ENCODE measurements at places on chromosomes 2 and 18.

GRCh38 chr2:206457188-206457634, 13.9 kb downstream of the ADAM23 start:
- DNase-seq, result no peak

DNA sequence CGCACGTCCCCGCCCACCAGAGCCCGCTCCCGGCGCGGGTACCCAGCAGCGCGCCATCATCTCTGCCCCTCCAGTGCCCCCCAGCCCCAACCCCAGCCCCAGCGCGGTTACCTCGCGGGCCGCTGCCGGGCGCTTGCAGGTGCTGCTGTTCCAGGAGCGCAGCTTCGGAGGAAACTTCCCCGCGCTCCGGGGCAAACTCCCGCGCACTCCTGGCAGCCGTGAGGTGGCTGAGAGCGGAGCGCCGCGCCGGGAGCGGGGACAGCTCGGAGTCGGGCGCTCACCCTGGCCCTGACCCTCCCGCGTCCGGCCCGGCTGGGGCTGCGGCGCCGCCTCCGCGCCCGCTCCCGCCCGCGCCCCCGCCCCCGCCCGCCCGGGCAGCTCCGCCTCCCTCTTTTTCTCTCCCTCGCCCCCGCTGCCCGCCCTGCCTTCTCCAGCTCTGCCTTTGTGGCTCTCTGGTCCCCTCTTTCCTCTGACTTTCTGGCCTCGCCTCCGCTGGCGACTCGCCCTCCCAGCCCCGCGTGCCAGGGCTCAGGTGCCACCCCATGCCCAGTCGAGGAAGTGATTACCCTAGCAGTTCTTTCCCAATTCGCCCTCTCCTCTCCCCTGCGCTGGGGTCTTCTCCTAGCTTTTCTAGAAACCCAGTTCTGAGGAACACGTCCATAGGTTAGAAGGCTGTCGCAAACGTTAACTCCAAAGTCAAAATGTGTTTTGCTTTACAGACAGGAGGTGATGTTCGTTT, at the start of gene CHST9:
CHST9 (minus strand) TSS at position 284 of the 739 bp plus-strand sequence. CDS start 42,499 bp downstream, outside the sequence.
- no peak for DNase-seq

GRCh38 chr2:54775710-54776109, 52.2 kb downstream of the EML6 start:
- DNase-seq, result no peak

DNA sequence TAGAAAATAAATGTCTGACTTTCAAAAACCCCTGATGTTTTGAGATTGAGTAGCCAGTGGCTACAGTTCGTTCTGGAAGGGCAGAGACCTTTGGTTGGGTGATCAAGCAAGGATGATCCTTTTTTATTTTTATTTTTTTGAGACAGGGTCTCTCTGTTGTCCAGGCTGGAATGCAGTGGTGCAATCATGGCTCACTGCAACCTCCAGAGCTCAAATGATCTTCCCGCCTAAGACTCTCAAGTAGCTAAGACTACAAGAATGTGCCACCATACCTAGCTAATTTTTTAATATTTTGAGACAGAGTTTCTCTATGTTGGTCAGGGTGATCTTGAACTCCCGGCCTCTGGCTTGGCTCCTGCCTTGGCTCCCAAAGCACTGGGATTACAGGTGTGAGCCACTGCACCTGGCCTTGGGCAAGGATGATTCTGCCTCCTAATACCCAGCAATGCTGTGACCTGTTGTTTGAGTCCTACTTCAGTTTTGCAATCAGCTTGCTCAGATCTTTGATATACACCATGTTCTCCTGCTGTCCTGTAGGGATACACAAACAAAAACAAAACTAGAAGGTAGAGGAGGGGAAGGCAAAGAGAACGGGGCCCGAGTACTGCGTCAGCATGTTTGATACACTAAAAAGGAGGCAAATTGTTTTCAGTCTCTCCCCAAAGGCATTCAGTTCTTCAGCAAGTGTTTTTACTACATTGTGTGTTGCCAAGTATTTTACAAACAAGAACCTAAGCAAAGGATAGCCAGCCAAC, 59.2 kb upstream of the LYPD6B start:
- no peak for DNase-seq

- DNase-seq, result no peak
Measured at GRCh38 chr2:67462738-67463496, 65.8 kb downstream of the ETAA1 start.

GRCh38 chr2:17930773-17931172, 52.3 kb downstream of the KCNS3 start:
- DNase-seq, result no peak

GRCh38 chr18:58823412-58823811, 41.3 kb upstream of the ZNF532 start:
- DNase-seq, result no peak

DNA sequence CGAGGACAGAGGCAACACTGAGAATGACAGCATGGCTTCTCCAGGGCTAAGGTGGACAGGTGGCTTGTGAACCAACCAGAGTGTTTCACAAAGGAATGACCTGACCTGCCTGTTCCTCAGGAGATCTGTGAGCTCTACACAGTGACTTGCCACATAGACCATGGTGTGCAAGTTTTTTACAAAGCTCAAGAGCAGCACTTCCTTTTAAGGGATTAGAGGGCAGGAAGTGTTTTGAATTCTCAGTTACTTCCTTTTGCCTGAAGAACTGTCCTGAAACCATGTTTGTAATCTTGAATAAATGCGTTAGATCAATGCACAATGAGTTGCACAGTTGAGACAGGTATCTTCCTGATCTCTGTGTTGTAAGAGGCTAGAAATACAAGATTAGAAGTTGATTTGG, 421.9 kb downstream of the THSD7B start:
- DNase-seq, result no peak

DNA sequence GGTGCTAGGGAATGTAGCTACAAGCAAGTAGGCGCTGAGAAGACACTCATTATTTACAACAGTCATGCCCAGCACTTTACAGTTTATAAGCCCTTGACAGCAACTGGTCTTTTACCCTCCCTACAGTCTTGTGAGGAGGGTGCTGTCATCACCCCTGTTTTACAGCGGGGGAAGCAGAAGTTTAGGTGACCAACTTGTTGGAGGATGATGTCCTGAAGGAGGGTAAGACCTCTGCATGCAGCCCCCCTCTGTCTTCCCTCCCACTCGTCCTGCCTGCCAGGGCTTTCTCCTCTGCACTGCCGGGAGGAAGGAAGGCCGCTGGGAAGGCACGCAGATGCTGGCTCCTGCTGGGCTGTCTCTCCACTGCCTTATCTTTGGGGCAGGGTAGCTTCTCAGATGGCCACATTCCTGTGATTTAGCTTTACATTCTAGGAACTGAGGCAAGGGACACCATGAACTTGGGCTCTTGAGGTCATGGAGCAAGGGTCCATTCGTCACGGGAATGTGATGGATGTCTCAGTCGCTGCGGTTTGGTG, 972 bp downstream of the IL1R1 start:
- no peak for DNase-seq

DNA sequence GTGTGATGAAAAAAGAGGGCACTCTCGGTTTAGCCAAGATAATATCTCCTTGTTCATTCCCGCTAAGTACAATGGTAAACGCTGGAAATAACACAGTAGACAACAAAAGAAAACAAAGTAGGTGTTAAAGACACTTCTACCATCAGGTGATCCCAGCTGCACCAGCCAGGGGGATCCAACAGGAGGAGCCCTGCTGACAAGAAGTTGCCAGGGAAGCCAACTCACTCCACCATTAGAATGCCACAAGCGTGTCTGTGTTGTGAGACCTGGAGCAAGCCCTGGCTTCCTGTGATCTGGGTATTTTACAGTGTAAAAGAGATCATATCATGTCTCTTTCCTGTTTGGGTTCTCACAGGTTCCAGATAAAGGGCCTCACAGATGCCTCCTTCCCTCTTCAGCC, 117.0 kb downstream of the GRB14 start:
- no peak for DNase-seq

DNA sequence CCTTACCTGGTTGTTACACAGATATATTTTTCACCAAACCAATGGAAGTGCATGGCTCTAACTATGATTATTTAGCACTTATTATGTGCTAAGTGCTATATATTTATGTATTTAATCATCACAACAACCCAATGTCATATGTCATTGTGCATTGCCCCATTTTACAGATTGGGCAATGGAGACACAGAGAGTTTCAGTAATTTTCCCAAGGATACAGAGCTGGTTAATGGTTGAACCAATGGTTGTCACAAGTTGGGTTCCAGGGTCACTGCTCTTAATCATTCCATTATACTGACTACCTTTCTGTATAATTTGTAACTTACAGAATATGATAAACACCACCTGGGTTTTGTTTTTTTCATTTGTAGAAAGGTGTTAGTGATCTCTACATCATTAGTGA, 29.2 kb downstream of the NOSTRIN start:
- no peak for DNase-seq

GRCh38 chr18:58983260-58984155, 118.8 kb downstream of the ZNF532 start:
- no peak for DNase-seq

DNA sequence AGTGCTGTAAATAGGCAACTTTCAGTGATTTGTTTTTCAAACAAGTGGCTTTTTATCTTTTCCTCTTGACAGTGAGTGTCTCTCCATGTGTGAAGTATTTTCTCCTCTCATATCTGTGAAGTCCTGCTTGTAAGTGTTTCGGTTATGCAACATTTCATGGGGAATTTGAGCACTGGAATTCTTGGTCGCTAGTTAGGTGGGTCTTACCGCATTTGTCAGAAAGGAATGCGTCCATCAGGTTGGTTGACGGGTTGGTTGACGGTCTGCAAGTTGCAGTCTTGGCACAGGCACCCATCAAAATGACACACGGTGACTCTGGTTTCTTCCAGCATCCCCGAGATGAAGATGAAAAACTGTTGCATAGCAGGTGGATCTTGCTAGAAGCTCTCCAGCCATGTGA, 109.8 kb downstream of the AGAP1 start:
- DNase-seq, result no peak

DNA sequence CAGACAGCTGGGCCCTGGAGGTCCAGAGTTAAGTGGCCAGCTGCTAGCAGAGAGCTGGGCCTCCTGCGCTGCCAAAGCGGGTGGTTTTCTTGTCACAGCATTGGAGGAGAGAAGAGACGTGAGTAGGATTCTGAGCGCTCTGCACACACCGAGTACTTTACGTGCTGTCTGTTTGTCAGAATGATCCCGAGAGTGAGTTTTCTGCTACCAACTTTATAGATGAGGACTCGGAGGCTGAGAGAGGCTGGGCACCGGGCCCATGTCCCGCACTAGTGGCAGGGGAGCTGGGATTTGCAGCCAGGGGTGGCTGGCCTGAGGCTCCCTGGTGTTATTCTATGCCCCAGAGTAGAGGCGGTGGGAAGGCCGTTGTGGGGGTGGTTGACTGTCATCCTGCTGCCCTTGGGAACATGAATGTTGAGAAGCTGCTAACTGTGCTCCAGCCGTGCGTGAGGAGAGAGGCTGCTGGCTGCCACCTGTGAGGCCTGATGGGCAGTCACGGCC, 36.3 kb upstream of the MBP start:
- no peak for DNase-seq

GRCh38 chr2:133143645-133144044, 424.6 kb downstream of the NCKAP5 start:
- no peak for DNase-seq

- DNase-seq, result peak; percentile 34
Measured at GRCh38 chr2:102142829-102143449, 393 bp downstream of the IL1R1 start.

DNA sequence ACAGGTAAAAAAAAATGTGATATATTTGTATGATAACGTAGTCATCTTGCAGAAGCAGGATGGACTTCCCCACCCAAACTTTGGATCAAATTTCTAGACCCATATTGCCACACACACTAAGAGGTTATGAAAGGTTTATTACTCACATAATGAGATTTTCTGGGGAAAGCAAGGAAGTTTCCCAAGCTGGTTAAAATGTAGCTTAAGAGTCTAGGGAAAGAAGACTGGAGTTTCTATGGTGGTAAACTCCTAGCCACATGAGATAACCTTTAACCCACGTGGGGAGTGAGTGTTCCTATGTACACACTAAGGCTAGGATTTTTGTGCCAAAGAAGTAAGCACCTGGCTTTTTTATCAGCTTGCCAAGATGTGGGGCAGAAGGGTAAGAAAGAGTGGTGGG, 335.7 kb upstream of the UBE2E3 start:
- peak; percentile 42 for DNase-seq

DNA sequence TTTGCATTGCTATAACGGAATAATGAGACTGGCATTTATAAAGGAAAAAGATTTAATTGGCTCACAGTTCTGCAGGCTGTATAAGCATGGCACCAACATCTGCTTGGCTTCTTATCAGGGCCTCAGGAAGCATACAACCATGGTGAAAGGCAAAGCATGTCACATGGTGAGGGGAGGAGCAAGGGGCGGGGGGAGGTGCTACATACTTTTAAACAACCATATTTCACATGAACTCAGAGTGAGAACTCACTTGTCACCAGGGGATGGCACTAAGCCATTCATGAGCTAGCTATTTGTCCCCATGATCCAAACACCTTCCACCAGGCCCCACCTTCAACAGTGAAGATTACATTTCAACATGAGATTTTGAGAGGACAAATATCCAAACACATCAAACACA, 188.7 kb downstream of the MBD5 start:
- DNase-seq, result peak; percentile 0

DNA sequence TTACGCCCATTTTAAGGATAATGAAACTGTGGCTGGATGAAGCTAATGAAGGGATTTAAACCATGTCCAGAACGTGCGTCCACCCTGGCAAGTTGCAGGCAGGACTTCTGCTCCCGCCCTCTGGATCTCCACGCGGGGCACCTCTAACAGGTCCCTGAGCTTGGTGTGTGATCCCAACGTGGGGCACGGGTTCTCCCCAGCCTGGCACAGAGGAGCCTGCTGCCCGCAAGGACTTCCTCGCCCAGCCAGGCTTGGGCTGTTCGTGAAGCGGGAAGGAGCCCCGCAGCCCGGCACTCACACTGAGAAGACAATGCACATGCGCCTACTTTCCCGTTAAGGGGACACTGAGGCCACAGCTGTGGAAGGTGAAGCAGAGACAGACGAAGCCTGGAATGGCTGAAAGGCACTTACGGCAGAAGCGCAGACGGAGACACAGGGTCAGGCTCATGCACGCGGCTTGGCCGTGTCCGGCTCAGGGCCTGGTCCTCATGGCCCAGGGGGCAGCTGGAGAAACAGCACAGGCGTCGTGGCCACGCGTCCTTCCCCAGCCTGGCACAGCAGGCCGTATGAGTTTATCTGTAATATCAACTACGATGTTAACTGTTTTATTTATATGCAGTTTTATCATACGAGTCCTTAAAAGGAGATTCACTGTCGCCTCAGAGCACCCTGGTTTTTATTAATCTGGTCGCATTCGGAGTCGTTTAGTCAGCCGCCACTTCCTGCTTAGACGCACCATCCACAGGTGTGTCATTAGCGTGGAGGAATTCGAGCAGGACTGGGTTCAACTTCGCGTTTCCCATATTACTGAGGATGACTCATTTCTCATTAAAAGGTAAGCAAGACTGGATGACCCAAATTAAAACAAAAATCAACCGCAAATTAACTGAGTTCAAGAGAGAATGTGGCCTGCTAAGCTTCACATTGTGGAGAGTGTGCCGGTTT, 835.9 kb downstream of the GALR1 start:
- DNase-seq, result no peak

DNA sequence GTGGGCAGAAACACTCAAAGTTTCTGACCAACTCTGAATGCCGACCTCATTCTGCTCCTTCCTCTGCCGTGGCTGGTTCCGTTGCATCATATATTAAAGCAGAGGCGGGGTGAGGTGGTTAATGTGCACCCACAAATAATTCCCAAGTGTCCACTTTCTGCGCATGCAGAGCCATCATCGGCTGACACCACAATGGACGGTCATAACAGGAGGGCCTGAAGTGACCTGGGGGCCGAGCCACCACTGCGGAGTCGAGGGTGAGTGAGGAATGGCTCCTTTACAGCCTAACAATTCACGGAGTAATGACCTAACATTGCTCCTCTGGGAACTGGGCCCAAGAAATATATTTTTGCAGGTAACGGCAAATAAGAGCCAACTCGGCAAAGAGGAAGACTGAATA, 32.9 kb upstream of the GLI2 start:
- DNase-seq, result no peak
